ENCODE measurements at places on chromosomes 1 and 21.
A peak's percentile ranks its signal among the peaks of the same experiment; 100 is the strongest.

GRCh38 chr1:83912876-83913275 lies 86.1 kb downstream of the TTLL7 start:
- DNase-seq = no peak

DNA sequence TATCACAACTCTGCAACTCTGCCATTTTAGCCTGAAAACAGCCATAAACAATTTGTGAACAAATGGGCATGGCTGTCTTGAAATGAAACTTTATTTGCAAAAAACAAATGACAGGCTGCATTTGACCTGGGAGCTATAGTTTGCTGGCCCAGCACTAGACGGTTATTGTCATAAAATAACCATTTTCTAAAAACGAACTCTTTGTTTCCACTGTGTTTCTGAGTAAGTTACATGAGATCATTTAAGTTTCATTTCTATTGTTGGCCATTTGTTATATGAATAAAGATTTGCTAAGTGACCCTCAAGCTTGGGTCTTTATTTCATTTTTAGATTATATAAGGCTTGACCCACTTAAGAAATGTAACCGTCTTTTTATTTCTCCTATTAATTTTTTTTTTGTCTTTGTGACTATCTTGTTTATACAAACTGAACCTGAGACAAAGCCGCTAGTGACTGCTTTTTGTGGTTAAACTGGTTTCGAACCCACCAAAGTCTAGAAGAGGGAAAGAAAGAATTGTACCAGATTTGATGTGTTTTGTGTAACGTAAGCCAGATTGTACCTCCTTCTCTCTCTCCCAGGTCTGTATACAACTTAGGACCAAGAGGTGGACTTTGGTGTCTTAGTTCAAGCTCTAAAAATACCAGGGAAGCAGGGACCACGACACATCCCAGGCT lies 12.9 kb upstream of the KCNJ15 start:
- no peak for DNase-seq

DNA sequence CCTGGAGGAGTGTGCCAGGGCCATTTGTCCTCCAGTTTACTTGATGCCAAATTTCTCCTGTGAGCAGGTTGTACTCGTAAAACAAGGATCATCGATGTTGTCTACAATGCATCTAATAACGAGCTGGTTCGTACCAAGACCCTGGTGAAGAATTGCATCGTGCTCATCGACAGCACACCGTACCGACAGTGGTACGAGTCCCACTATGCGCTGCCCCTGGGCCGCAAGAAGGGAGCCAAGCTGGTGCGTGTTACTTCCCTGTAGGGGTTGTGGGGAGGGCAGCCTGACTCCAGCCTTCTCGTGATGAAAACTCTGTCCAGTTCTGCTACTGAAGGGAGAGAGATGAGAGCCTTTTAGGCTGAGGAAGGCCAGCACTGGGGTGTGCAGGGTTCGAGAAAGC lies 2.2 kb downstream of the RPS8 start:
- DNase-seq = no peak

GRCh38 chr1:211478376-211478775 lies 13.6 kb downstream of the RD3 start:
- DNase-seq = no peak

DNA sequence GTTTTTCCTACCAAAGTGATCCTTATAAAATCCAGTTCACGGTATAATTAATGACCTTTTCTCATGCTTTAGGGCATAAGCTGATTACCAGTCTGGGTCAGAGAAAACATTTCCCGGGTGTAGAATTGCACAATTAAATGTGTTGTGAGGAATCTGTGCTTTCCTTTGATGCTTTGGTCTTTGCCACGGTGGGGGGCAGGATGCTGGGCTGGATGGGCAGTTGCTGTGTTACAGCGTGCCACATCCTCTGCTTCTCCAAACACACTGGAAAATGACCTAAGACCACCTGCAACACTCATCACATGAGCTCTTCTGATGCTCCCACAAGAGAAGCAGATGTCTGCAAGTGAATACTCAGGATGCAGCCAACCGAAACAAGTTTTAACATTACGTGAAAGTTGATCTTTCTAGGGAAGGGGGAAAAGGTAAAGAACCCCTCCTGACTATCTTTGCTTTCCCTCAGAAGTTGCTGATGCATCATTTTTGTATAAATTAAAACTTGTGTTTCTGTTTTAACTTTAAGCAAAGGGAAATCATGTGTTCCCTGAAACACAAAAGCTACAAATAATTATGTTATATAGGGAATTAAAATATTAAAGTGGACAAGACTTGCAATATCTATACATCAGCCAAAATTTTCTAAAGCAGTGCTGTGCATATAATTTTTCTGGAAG lies 515.3 kb upstream of the NR5A2 start:
- DNase-seq = no peak

- DNase-seq = no peak
These were observed 4.6 kb upstream of the SLC6A9 start for GRCh38 chr1:44035726-44036408.

DNA sequence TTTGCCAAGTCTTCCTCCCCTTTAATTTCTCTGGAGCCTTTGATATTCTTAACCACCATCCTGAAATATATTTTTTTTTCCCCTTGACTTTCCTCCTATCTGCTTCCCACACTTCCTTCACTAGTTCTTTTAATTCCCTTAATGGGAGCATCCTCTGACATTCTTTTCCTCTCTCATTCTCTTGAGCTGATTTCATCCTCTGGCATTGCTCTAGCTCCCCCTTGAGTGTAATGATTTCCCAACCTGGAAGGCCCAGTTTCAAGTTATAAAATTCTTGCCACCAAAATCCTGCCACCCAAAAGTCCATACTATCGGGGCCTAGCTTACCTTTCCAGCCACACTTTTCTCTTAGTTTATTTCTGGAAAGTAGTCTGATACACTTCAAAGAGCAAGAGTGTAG lies 39.5 kb upstream of the UBE2U start:
- no peak for DNase-seq

GRCh38 chr1:43237121-43237520 lies 32.7 kb upstream of the TMEM125 start:
- DNase-seq = no peak

- DNase-seq = no peak
These were observed 56.0 kb downstream of the SASS6 start for GRCh38 chr1:100076744-100077143.

DNA sequence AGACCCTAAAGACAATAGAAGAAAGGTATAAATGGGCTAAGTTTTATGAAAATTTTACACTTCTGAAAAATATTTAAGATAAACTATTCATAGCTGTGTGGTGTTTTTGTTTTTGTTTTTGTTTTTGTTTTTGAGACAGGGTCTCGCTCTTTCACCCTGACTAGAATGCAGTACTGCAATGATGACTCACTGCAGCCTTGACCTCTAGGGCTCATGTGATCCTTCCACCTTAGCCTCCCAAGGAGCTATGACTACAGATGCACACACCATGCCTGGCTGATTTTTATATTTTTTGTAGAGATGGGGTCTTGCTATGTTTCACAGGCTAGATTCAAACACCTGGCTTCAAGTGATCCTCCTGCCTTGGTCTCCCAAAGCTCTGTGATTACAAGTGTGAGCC lies 66.6 kb downstream of the PUM1 start:
- no peak for DNase-seq

DNA sequence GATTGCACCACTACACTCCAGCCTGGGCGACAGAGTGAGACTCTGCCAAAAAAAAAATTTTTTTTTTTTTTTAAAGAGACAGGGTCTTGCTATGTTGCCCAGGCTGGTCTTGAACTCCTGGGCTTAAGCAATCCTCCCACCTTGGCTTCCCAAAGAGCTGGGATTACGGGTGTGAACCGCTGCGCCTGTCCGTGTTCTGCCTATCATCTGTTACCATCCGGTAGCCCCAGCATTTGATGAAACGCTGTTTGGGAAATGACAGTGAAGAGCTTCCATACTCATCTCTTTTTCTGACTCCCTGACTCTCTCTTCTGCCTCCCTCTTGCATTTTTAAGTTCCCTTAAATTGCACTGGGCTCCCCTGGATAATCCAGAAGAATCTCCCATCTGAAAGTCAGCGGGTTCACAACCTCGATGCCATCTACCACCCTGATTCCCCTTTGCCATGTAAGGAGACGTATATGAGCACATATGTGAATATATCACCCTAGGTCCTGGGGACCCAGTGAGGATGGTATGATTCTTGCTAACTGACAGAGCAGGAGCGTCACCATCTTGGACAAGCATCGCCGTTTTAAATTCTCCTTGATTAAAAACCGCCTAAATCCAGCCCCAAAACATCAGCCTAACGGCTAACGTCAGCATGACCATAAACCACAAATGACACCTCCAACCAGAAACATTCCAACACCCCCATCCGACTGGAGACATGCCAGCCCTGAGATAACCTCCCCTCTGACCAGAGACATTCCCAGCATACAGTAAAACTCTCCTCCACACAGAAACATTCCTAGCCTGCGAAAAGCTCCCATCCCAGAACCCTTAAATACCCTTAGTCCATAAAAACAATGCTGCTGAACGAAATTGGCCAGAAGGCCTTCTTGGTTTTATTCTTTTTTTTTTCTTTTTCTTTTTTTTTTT lies 12.4 kb downstream of the TNFRSF8 start:
- no peak for DNase-seq

- no peak for DNase-seq
These were observed 65.7 kb downstream of the KIF26B start for GRCh38 chr1:245220381-245220985.

- no peak for DNase-seq
These were observed 29.4 kb upstream of the B3GALNT2 start for GRCh38 chr1:235533476-235534168.

- no peak for DNase-seq
These were observed 6.0 kb downstream of the BRWD1 start for GRCh38 chr21:39307466-39307865.

GRCh38 chr1:90417126-90417525 lies 300.0 kb downstream of the BARHL2 start:
- no peak for DNase-seq

- DNase-seq = peak; percentile 1
These were observed 13.3 kb downstream of the TRIM11 start for GRCh38 chr1:228393268-228393701.

DNA sequence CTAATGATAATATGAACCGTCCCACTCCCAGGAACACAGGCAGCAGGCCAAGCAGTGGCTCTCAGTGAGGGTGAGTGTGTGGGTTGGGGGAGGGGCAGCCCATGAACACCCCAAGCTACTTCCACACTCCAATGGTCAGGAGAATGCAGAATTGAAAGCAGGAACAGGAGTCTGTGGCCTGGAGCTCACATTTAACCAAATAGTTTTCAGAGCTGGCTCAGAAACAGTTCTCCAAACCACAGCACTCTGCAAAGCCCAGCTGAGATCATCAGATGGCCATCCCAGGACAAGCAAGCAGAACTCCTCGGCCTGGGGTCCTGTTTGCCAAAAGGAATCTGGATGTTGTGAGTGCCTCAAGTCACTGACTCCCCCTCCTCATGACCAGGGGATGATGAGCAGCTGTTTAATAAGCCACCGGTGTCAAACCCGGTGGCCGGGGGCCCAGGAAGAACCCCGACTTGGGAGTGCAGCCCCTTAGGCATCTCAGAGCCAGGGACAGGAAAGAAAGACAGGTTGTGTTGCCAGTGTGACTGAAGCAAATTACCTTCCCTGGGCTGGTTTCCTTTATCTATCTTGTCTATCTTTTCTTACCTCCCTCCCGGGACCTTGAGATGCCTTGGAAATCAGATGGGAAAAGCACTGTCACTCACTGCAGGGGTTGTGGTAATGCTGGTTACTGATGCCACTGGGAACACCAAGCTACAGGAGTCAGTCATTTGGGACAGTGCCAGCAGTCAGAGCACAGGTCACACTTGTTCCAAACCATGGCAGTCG lies 20.4 kb downstream of the DEGS1 start:
- no peak for DNase-seq

DNA sequence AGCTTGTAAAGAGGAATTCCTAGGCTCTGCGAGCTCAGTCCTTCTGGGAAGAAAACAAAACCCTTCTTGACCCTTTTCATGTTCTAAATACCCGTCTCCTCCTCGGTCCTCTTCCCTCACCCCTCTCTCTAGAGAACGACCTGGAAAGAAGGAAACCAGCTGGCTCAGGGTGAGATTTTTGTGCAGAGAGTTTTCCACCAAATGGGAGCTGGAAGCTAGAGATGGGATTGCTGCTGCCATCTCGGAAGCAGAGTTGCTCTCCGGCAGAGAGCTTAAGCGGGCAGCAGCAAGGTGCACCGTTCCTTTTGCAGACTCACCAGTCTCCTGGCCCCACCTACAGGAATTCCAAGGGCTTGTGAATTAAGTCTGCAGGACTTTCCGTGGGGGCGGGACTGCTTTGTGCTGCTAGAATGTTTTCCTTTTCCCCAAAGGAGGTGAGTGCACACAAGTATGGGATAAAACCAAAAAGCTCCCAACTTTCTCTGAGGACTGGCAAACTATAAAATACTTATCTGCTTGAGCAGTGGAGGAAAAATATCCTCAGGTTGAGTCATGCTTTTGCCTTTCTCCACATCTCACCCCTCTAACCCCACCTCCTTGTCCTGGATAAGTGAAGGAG lies 29.1 kb upstream of the KIAA0040 start:
- no peak for DNase-seq

- no peak for DNase-seq
These were observed 123.6 kb downstream of the GABPA start for GRCh38 chr21:25858325-25858724.

DNA sequence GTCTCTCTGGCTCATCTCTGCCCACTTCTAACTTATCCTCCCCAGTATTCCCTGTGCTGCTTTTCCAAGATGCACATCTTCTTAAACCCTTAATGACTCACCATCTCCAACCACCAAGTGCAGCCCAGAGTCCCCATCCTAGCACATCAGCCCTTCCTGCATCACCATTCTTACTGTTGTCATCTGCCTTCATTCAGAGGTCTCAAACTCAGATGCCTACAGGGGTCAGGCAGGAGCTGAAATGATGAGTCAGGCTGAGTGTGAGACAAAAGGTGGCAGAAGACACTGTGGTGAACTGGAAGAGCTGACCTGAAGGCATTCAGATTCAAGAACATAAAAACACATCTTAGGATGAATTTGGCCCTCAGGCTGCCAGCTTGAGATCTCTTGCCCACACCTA lies 34.6 kb downstream of the OLFML2B start:
- DNase-seq = no peak

GRCh38 chr1:206967096-206967849 lies 3.0 kb downstream of the FCAMR start:
- peak; percentile 77 for DNase-seq

- no peak for DNase-seq
These were observed 40.3 kb upstream of the CCDC190 start for GRCh38 chr1:162901243-162901642.

DNA sequence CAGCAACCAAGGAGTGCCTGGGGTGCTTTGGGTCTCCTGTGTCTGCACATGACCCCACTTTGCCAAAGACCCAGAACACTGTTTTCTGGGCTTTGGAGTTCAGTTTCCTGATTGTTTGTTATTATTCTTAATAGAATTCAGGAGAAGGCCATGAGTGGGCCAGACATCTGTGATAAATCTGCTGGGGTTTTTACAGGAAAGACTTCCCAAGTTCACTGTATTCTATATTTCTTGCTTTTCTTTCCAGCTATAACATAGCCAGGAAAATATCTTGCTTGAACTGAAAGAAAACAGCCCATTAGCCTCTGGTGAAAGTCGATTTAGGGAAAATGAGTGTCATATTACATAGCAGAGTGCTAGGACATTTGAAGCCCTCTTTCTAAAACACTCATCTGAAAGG lies 345.1 kb upstream of the USP24 start:
- DNase-seq = no peak
